ACHN (cell line): ENCODE measurements at places on chromosomes 3 and 15.

- no peak for DNase-seq
Observed at GRCh38 chr3:68436619-68437401, 495.5 kb downstream of the TAFA4 start.

- no peak for DNase-seq
Observed at GRCh38 chr3:134445095-134445494, 40.7 kb downstream of the ANAPC13 start.

DNA sequence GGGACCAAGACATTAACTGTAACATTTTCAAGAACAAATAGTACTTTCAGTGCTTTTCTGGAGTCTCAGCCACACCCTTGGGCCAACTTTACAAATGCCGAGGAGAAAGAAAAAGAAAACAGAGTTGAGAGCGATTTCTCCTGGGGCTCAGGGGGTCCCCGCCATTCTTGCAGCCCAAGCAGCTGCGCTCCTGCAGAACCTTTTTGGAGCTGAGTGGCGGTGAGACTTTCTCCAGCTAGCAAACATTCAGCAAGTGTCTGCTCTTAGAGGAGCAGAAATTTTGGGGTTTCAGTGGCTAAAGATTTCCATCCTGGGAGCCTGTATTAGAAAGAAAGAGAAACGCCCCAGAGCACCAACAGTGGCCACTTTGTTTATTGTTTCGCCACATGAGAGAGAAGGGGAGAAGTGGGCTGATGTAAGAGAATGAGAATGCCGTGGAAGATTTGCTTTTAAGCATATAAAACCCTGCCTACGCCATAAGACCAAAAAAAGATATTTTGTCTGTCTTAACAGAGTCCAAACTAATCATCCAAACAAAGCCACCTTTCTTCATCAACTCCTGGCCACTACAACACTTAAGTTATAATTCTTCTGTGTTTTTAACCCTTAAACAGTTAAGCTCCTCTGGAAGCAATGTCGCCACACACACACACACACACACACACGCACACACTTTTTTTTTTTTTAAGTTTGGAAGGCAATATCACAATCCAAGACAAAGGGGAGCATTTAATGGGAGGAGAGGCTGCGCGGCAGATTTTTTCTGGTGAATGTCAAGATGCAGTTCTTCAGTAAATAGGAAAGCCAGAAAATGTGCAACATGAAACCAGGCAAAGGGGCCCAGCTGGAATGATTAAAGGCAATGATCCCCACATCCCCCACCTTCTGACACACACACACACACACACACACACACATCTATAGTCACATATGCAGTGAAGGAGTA is 19.2 kb downstream of the EID1 start:
- no peak for DNase-seq

DNA sequence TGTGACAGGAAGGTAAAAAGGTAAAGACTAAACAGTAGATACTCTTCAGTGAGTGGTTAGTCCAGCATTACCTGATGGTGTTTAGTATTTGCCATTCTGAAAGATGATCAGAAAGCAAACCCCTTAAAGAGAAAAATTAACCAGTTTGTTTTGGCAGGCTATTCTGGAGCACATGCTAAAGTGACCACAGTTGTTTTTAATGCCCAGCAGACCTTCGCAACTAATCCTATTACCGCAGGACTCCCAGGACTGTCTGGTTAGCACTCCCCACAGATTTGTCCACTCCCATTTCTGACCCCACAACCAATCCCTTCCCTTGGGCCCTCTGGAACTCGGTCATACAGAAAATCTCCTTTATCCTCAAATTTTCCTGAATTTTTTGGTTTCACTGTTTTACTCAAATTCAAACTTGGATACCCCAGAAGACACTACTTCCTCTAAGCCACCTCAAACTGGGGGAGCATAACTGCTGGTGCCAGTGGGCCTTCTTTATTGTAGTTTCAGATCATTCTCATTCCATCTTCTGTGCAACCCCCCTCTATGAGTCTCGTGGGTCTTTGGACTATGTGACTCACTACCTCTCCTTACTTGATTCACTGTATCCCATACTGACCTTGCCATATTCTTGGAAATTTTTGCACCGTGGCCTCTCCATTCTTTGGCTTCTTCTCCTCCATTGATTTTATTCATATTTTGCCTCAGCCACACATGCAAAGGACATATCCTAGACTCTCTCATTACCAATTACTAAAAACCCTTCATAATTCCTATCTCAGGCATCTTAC is 104.4 kb downstream of the RBMS3 start:
- no peak for DNase-seq

GRCh38 chr15:60795471-60795870 is 316.5 kb upstream of the ICE2 start:
- DNase-seq, result no peak

- no peak for DNase-seq
Observed at GRCh38 chr3:127431066-127431465, 143.2 kb upstream of the PRR20G start.

DNA sequence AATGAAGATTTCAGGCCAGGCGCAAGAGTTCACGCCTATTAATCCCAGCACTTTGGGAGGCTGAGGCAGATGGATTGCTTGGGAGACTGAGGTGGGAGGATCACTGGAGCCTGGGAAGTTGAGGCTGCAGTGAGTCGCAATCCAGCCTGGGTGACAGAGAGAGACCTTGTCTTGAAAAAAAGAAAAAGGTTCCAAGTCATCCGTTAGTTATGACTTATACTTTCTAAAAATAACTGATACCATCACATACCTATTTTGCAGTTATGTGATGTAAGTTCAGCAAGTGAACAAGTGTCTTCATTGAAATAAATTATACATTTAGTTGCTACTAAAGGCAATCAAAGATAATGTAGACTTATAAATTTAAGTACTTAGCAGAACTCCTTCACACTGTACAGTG is 22.1 kb downstream of the CLPX start:
- DNase-seq, result no peak

GRCh38 chr15:52139599-52140462 is 27.3 kb upstream of the BCL2L10 start:
- DNase-seq, result peak; percentile 58

DNA sequence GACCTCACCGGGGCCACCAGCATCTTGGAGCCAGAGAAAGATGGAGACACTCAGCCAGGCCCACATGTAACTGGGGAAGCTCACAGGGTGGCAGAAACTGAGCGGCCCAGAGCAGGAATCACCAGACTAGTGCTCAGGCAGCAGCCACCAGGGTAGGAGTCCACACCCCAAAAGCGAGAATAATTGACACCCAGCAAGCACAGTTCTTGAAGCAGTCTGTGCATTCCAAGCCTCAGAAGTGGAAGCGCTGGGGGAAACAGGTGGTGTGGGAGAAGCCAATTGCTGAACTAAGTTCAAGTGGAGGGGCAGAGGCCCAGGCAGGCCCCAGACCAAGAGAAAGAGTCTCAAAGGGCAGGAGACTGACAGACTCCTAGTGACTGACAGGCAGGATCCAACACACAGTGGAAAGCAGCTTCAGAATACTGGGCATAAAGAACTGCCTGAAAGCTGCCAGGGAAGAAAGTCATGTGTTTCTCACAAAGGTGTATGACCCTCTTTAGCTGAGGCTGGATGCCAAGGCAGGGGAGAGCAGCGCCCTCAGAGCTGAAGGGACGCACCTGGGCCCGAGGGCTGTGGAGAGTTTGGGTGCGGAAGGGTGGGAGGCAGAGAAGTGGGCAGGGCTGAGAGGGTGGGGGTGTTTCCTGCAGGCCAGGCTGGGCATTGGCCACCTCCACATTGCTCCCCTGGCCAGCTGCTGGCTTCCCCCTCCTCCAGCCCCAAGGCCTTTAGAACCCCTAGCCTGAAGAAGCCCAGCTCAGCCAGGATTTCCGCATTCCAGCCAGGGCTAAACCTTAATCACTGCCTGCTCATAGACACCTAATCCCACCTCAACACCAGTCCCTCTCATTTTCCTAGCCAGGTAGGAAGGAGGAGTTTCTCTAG is 7.7 kb downstream of the NT5DC2 start:
- DNase-seq, result no peak

DNA sequence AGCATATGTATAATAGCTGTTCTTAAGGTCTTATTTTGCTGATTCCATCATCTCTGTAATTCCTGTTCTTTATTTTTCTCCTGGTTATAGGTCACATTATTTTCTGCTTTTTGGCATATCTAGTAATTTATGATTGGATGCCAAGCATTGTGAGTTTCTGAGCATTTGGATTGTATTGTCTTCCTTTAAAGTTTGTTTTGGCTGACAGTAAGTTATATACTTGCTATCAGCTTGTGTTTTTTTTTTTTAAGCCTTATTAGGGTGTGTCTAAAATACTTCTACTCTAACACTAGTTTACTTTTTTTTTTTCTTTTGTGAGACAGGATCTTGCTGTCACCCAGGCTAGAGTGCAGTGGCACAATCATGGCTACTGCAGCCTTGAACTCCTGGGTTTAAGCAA is 10.1 kb downstream of the MKRN2 start:
- no peak for DNase-seq

DNA sequence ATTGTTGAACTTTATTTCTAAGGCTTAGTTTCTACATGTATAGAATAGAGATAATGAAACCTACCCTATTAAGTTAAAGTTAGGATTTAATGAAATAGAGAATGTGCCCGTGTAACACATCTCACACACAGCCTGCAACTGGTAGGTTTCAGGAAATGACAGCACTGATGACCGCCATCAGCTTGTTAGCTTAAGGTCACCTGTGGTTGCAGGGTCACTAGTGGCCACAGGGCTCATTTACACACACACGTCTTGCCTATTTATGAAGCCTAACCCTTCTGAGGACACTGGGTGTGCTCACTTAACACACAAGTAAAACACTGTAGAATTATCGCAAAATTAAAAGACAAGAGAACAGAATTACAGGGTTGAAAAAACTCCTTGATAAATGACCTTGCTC is 20.1 kb downstream of the CHRM5 start:
- no peak for DNase-seq

DNA sequence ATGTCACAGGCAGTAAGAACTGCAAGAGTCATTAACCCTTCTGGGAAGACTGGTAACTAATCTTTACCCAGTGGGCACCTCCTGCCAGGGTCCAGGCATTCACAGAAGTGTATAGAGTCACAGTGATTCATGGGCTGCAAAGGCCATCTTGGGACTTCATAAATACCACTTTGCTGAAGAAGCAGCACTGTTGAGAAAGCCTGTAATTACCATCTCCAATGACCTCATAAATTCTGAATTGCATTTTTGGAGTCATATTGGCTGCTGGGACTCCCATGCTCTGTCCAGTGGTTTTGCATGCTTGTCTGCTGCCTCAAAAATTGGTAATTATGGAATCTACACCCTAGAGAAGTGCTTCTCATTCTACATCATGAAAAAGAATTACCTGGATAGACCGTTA is 837.2 kb downstream of the NTRK3 start:
- no peak for DNase-seq

DNA sequence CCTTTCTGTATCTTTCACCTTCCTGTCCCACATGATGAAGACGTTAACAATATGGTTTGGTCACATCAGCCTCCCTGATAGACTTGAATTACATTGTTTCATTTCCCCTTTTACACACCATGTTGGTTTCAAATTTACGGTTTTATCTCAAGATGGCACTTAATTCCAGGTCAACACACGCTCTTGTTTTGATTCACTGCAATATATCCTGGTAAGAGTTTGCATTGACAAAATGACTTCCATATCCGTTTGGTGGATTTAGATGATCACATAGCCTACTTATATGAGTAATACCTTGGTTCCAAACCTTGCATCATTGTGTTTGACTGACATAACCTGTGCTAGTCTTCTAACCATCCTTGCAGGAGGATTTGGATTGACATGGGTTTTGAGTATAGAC is 499.4 kb downstream of the ROBO1 start:
- DNase-seq, result no peak

- peak; percentile 1 for DNase-seq
Observed at GRCh38 chr15:66233487-66234415, 19.8 kb downstream of the MEGF11 start.

DNA sequence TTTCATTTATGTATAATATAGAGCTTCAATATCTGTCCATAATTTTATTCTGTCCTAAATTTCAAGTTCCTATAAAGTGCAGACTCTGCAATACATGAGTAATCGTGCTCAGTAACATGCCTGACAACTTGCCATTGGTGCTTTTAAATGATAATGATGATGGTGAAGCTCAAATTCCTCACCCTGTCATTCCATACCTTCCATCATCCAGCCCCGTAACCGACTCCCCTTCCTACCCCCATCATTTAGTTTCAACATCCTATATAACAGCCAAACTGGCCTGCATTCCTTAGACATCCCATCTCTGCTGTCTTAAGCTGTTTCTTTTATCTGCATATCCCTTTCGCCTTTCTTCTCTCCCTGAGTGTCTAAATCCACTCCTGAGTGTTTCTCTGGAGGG is 67.2 kb upstream of the DLG1 start:
- DNase-seq, result no peak

- no peak for DNase-seq
Observed at GRCh38 chr3:106033654-106034053, 164.8 kb upstream of the CBLB start.

DNA sequence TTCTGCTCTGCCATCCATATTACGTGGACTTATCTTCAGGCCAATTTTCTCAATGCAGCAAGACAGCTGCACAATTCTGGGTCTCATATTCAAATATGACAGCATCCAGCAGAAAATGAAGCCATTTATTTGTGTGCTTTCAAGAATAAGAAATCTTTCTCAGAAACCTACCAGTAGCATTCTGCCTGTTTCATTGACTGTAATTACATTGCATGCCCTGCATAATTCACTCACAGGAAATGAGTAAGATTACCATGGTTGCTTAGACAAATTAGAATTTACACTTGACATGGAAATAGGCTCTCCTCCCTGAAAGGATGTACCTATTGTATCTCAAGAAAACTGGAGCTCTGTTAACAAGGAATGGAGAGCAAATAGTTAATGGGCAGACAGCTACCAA is 346.6 kb upstream of the DCBLD2 start:
- DNase-seq, result no peak

GRCh38 chr15:33941279-33942063 is 26.8 kb upstream of the CHRM5 start:
- DNase-seq, result no peak

DNA sequence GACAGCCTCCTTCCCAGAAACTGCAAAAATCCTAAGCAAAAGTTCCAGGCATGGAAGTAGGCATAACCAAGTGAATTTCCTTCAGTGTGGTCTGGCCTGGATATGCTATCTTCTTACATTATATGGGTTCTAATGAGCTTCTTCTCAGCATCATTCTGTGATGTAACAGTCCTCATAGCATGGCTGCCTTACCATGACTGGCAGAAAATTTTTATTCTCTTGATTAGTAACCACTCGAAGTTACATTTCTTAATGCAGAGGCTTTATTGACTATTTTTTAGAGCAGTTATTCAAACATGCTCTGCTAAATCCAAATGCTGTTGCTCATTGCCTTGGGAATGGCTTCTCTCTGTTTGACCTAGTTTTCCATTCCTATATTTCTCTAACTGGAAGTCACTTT is 21.1 kb upstream of the CPNE4 start:
- DNase-seq, result no peak

DNA sequence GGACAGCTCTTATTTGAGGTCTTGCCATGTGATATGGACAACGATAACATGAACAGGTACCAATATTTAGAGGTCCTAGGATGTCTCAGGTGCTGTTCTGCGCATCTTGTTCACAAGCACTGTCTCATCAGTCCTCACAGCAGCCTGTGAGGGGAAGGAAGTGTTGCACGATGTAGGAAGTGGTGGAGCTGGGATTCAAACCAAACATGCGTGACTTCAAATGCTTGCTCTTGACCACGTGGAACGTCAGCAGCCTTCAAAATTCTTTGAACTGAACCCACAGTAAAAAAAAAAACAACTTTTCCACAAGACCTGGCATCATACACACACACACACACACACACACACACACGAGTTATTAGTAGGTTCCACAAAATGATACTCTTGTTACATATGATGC is 153.4 kb upstream of the SMAD3 start:
- DNase-seq, result no peak
